Lung (tissue), 17 donors: ENCODE measurements at places on chromosomes 1 and 21.

DNA sequence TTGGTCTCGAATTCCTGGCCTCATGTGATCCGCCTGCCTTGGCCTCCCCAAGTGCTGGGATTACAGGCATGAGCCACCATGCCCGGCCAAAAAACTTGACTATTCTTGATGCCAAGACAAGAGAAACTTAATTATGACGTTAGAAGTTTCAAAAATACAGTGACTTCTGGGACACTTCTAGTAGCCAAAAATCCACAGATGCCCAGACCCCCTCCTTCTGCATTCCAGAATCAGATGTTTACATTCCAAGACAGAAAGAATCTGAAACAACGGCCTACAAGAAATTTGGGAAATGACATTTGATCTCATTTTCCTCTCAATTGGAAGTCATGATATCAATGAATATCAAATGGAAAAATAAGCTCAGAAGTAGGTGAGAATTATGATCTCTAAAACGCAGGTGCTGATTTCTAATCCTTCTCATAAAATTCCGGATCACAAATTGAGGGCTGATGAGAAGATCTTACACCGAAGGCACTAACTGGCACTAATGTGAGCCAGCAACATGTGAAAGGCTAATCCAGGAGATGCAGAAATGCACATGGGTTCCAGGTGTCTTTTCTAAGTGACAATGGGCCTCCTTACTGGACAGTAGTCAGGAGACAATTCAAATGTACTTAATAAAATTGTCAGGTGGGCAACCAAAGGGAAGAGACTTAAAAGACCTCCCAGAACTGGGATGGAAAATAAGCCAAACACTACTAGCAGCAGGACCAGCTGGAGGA lies 5.5 kb downstream of the RAB29 start:
- H3K36me3 ChIP-seq: peaks cover 6% of the 10 kb centered on the region
- H3K27ac ChIP-seq: no peak overlapping the region
- no peak for DNase-seq
- peaks cover 22% of the 10 kb centered on the region for H3K27me3 ChIP-seq
- no peaks in the 10 kb centered on the region for H3K4me1 ChIP-seq

DNA sequence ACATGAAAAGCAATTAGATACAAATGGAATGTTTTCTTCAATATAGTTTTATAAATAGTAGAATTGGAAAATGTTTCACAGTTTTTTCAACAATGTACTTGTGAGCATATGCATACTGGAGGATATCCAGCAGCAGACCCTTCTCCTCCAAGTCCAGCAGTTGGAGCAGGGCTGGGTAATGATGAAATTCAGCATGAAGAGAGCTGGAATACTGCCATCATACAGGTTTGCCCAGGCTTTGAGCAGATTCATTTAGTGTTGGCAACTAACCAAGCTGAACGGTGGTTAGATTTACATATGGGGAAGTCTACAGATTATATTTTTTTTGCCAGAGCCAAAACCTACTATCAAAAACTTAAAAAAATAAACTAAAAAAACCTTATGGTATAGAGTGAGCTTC lies 38.3 kb downstream of the WDR3 start:
- no peak overlapping the region for H3K4me3 ChIP-seq
- H3K27me3 ChIP-seq: no peaks in the 10 kb centered on the region
- H3K4me1 ChIP-seq: no peaks in the 10 kb centered on the region
- no peak overlapping the region for H3K27ac ChIP-seq

DNA sequence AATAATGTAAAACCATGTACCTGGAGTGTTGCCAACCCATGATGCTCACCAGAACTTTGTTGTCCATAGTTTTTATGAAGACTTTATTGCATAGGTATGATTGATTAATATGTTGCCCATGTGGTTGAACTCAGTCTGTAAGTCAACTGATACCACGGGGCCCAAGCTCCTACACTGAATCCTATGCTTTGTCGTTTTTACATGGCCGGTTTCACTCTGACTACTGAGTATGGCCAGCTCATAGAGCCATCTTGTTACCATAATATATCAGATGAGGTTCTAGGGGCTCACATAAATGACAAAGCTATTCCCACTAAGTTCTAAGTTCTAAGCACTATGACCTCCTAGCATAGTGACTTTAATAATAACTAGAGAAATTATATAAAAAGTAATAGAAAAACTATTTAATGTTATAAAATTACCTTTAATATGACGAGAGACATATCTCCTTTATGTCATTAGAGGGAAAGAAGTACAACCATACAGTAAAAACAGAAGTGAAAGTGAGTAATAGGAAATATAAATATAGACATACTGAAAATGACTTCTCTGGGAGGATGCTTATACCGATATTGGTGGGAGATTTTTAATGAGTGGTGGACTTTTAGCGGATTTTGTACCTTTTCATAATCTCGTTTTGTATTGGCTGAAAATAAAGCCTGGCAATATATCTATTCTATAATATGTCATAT lies 983.4 kb upstream of the PRMT6 start:
- no peaks in the 10 kb centered on the region for H3K36me3 ChIP-seq
- H3K4me3 ChIP-seq: no peak overlapping the region
- no peak for DNase-seq
- H3K4me1 ChIP-seq: no peaks in the 10 kb centered on the region
- H3K27me3 ChIP-seq: no peaks in the 10 kb centered on the region

DNA sequence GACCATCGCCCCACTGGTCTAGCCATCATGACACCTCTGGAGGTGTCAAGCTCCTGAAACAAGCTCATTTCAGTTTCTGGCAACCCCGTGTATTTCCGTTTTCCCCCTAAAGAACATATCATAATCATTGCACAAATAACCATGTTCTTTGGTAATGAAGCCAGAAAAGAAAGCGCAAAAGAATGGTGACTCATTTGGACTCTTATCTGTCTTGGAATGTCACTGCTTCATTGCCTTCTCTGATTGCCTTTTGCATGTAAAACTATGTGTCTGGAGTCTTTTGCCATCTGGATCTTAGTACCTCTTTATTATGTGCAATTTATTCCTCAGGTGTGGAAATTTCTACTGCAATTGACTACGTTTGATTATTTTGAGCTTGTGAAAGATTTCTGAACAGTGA lies 110.5 kb downstream of the COLGALT2 start:
- H3K27ac ChIP-seq: no peak overlapping the region
- no peaks in the 10 kb centered on the region for H3K4me1 ChIP-seq
- H3K36me3 ChIP-seq: peaks cover 32% of the 10 kb centered on the region
- no peak overlapping the region for H3K4me3 ChIP-seq
- DNase-seq: no peak
